CD4-positive, alpha-beta T cell treated with Interleukin-15 for 4 hours (primary cell): ENCODE measurements at places on chromosomes 7 and 10.

GRCh38 chr7:100444311-100445278 is 8.3 kb upstream of the PPP1R35 start:
- DNase-seq = no peak

GRCh38 chr7:43362652-43363034 is 220.3 kb upstream of the STK17A start:
- DNase-seq = no peak

GRCh38 chr10:110355922-110356627 is 51.4 kb upstream of the SMNDC1 start:
- DNase-seq = peak; percentile 25

DNA sequence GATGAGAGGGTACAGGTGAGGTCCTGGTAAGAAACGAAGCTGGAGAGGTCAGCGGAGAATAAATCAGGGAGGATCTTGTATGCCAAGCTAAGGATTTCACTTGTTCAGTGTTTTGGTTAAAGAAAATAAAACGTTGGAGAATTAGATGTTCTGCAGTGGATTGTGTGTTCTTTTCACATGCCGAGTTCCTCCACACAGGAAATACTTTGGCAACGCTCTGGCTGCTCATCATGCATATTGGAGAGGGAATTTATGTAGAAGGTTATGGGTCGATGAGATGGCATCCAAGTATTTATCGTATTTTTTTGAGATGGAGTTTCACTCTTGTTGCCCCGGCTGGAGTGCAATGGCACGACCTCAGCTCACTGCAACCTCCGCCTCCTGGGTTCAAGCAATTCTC is 11.0 kb downstream of the RPS24 start:
- no peak for DNase-seq

- no peak for DNase-seq
Measured at GRCh38 chr10:61621605-61622051, 41.1 kb upstream of the CABCOCO1 start.

DNA sequence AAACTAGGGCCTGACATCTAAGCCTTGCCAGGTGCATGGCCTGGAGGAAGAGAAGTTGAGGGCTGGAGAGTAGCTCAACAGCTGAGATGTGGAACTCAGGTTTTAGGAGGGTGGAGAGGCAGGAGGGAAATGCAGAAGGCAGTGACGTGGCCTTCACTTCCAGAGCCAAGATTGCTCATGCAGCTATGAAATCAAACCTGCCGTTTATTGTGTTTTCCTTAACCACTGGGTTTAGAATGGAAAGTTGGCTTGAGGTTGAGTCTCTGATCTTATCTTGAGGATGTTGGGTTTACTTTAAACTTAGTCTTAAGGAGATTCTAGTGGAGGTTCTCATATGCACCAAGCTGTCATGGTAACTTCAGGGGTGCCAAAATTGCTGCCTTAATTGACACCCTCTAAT is 178.6 kb downstream of the SORCS3 start:
- no peak for DNase-seq

DNA sequence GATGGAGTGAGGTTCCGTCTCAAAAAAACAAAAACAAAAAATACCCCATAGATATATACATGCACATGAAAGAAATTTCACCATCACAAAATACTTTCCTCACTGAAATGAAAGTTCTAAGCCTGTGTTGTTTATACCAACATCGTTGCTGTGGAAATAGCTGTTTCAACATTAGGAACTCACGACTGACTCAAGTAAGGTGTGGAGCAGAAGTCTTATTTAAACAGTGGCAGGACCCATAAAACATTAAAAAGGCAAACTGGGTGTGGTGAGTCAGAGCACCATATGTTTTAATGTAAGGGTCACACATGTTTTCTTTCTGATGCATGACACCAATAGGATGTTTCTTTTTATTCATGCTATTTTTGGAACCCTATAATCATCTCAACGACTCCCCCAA is 48.3 kb downstream of the BAIAP2L1 start:
- DNase-seq = no peak

GRCh38 chr7:158285383-158285770 is 302.2 kb downstream of the PTPRN2 start:
- DNase-seq = no peak

DNA sequence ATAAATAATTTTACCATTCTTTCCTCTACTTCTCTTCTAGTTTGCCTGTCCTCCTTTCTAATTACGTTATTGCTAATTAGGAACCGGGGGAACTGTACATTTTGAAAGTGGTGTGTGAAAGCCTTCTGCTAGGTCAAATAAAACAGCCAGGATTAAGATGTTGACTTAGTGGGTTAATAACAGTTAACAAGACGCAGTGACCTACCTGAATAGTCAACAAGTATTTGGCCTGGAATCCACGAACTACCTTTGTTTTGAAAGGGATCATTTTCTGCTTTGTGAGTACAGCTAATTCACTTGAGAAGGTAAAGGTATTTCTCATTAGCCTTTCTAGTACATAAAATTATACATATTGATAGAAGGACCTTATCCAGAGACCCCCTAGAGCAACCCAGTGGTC is 139.9 kb downstream of the COL28A1 start:
- DNase-seq = no peak

DNA sequence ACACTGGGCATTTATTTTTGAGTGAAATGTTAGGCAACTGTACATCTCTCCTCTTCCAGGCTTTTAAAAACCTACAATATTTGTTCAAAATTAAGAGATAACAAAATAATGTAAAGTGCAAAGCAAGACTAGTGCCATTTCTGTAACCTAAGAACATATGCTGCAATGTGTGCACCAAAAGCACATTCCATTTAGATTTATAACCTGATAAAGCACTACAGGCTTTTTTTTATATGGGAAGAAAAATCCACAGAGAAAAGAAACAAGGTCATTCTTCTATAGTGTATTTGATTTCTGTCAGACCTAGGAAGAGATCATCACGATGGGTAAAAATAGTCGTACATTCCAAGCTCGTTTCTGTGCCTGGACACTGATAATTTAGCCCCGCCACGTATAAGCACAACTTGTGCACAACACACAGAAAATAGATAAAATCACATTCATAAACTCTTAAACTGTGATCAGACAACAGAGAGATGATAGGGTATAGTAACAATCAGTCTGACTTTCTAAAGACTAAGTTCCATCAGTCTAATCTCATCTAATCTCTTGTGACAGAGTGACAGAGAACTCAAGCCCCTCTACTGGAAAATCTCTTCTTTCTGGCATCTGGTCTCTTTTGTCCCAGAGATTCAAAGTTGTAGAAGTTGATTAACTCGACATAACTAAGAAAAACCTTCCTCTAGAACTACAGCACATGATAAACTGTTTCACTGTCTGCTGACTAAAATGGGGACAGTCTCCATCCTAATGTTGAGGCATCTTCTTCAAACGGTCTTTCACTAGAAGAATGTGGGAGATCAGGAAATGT is 6.7 kb downstream of the LAMB1 start:
- no peak for DNase-seq

DNA sequence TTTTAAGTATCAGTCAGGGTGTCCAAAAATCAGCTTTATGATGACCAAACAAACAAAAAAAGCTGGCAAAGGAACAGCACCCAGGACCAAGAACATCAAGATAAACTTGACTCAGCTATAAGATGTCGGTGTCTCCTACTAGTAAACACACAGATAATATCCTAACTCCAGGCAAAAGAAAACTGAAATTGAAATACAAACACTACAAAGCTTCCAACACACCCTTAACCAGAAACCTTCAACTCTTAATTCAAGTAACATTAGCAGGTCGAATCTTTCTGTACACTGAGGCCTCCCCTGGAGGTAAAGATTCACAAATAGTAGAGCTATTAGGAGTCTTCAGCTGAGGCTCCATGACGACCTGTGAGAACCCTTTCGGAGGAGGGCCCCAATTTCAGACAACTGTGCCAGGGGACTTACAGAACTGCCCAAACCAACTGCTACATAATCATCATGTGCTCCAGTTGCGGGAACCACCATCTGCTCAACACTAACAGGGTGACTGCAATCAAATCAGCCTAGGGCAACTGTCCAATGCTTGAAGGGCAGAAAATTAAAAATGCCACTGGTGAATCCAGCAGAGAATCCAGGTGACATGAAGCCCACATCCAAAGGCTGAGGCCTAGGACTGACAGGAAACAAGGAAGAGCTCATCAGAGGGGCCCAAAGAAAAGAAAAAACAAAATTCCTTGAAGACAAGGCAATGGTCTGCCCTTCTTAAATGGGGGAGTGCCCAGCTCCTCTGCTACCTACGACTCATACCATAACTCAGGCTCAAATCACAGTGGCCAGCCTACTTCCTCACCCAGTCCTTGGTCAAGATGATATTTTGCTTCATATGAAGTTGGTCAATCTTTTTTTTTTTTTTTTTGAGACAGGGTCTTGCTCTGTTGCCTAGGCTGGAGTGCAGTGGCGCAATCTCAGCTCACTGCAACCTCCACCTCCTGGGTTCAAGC is 20.0 kb downstream of the XPNPEP1 start:
- DNase-seq = peak; percentile 21

DNA sequence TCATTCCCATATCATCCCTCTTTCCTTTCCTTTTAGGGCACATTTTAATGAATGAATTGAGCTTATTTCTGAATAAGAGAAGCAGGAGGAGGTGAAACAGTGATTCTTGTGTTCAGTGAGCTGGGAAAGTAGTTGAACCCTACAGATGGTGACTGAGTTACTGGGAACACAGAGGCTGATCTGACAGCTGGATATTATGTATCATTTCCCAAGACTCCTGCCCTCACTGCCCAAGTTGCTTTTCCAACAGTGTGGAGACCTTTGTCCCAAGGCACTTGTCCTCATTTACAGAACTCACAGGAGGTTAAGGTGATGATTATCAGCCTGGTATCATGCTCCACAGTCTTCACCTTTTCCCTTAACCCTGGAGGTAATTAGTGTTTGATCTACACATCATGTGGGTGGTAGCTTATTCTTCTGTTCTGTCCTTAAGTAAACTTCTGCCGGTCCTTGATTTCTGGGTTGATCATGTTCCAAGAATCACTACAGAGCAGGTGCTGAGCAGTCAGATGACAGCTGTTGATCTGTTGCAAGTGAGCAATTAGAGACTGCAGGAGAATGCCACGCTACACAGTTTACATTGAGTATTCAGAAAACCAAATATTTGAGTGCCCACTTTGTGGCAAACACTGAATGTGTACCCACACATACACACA is 2.6 kb downstream of the PRLHR start:
- DNase-seq = no peak

GRCh38 chr10:105258674-105259065 is 617.6 kb downstream of the SORCS3 start:
- DNase-seq = no peak

DNA sequence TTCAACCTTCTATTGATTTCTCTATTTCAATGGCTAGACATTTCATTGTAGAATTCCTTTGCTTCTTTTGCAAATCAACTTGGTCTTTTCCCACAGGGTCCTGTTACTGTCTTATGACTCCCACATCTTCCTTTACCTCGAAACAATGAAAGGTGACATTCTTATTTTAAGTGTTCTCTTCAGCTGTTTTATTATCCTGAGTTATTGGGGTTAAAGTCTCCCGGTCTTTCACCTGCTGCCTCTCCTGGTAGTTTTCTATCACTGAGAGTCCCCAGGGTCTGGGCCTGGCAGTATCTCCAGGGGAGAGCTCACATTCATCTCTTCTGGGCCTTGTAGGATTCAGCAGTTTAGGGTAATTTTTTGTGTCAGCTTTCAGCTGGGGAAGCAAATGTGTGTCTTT is 95.8 kb downstream of the HECW1 start:
- DNase-seq = no peak

GRCh38 chr7:100962537-100962936 is 6.8 kb upstream of the MUC12 start:
- no peak for DNase-seq

- DNase-seq = no peak
Measured at GRCh38 chr7:91771921-91772815, 108.3 kb downstream of the MTERF1 start.

- DNase-seq = no peak
Measured at GRCh38 chr7:24728503-24729364, 28.5 kb downstream of the GSDME start.

GRCh38 chr10:75508239-75508813 is 76.9 kb downstream of the LRMDA start:
- no peak for DNase-seq

DNA sequence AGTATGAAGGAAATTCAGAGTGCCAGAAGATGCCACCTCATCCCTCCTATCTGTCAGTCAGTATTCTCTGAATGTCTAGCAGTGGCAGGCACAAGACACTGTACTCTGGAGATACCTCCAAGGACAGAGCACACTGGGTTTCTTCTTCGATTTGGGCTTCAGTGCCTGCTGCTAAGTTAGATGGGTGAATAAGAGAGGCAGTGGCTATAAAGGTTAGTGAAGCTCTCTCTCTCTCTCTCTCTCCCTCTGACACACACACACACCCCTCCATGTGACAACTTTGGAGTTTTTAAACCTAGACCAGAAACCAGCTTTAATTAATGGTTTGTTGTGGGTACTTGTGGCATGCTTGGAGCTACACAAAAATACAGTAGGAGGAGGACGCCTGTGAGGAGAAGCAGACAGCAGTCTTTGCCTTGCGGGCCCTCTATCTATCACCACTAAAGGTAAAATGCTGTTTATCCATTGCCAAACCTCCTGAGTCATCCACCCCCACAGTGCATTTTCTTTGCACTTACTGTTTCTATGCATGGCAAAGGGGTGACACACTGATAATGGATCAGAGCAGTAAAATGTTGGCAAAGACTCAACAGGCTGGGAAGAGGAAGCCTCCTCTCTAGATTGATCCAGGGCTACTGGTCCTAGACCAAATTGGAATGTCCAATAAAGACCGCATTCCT is 102.5 kb downstream of the TRIL start:
- DNase-seq = no peak

GRCh38 chr7:157690833-157691585 is 354.2 kb downstream of the DNAJB6 start:
- no peak for DNase-seq

DNA sequence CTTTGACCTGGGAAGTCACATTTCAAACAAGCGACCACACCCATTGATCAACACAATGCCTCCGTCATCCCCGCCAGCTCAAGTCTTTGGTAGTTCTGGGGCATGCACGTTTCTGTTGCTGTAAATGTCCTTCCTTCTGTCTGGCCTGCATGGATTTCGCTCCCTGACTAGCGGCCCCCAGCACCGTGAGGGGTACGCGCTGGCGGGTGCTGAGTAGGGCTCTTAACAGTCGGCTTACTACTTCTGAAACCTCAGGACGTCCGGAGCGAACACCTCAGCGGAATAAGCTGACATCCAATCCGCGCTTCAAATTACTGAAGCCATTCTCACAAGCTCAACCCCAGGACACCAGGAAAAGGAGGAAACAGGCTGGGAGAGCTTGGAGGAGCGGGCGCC is 505 bp downstream of the NUDCD3 start:
- peak; percentile 43 for DNase-seq
